NCI-H2029 (cell line): ENCODE measurements at places on chromosomes 12 and 14.
A peak's percentile ranks its signal among the peaks of the same experiment; 100 is the strongest.

DNA sequence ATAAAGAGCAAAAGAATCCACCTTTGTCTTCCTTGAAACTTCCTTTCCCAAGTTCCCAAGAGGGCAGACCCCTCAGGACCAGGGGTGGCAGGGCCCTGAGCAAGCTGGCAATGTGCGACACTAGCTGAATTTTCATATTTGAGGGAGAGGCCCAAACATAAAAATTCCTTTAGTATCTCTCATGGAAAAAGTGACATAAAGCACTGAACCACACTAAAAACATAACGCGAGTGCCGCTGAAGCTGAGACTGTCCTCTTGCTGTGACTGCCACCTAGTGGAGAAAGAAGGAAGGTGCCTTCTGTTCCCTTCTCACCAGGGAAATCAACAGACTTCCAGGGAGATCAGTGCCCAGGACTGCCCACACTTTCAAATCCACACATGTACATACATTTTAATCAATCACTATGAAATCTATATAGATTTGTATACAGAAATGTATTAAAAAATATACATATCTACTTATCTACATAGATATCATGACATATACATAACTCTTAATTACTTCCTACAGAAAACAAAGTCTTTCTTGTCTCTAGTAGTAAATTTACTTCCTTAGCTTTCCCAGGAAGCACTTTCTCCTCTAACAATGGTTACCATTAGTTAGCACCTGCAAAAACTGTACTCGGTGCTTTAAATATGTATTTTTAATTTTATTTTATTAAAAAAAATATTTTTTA lies 53.8 kb downstream of the SSH1 start:
- peak; percentile 70 for DNase-seq

- no peak for DNase-seq
Observed at GRCh38 chr12:28869197-28869596, 279.9 kb upstream of the FAR2 start.

DNA sequence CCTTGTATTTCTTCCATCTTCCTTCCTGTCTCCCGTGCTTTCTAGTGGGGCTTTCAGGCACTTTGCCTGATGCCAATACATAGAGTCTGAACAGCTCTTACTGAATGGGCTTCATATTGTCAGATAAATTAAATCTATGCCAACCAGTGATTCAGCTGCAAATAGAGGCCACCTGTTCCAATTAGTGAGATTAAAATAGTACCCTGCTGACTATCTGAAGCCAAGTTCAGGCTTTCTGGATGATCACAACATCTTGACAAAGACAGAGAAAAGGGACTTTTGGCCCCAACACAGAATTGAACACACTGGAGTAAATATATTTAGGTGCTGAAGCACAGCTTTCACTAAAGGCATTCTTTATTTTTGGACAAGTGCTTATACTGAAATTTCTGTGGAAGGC lies 11.8 kb downstream of the TMCC3 start:
- DNase-seq = no peak

DNA sequence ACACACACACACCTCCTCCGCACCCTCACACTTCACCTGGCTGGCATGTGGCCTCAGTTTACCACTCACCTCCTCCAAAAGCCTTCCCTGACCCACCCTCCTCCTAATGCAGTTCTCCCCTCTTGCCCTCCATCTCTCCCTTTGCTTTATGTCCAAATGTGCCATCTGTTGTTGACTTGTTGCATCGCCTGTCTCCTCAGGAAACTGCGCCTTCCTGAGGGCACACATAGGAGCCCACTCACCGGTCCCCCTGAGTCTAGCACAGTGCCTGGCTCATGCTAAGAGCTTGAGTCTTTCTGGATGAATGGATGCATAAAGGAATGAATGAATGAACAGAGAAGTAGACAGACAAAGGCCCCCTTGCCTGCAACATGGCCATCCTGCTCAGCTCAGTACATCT lies 34.0 kb downstream of the MVK start:
- no peak for DNase-seq

GRCh38 chr12:90520002-90520734 lies 434.8 kb downstream of the CCER1 start:
- no peak for DNase-seq

DNA sequence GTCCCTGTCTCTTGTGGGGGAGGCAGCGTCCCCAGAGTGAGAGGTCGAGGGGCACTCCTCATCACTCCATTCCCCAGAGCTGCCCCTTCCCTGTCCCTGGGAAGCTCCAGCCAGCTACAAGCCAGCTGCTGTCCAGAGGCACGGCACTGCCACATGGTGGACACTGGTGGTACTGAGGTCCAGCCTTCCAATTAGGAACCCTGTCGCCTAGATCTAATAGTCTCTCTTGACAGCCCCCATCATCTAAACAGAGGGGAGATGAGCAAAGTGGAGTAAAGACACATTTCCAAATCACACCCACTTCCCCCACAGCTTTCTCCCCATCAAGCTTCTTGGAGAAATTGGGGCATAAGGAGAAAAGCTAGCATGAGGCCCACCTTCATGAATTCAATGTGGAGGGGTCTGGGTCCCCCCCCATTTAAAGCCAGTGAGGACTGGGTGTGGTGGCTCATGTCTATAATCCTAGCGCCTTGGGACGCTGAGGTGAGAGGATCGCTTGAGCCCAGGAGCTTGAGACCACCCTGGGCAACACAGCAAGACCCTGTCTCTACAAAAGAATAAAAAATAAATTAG lies 2.1 kb upstream of the INHBE start:
- DNase-seq = peak; percentile 45

- peak; percentile 31 for DNase-seq
Observed at GRCh38 chr12:26790645-26790994, 42.4 kb downstream of the ITPR2 start.

DNA sequence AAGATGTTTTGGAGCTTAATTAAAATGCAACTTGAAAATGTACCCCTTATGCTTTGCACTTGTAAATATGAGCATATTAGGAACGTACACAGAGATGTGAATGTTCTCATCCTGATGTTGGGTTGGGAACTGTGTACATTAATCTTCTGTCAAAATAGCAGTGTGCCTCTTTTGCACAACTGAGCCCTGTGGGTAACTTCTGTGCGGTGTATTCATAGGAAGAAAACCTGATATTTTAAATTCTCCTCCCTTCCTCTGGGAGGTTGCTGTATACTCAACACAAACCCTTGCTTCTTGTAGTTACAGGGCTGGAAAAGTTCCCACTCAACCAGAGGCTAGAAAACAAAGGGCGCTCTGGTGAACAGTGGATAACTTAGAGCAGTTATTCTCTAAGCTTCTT lies 18.7 kb downstream of the PTHLH start:
- DNase-seq = no peak

DNA sequence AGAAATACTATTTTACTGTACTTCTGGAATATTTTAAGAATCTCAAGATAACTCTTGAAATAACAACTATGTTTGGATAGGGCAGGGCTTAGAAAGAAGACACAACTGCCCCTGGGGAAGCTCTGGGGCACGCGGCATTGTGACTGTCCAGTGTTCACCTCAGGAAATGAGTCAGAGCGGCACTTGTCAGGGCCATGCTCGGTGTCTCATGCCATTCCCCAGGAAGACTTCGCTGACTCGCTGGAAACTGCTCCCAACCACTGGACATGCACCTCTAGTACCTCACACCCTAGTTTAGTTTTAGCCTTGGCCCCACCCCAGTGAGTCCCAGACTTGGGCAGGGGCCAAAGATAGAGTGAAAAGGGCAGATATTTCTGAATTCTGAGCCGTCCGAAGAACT lies 192.0 kb downstream of the TTC7B start:
- DNase-seq = no peak

DNA sequence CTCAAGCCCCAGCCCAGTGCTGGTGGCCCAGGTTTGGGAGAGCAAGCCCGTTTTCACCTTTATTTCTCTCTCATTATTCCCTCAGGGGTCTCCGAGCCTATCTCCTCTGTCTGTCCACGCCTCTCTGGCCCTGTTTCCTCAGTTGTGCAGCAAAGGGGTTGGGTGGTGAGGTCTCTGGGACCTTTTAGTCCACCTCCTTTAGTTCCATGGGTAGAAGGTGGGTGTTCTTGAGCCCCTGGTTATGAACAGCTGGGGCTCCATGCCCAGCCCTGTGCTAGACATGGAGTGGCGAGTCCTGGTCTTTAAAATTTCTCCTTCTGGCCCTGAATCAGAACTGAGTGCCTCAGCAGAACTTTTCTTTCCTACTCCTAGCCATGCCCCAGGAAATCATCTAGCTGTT lies 1.3 kb upstream of the NGB start:
- DNase-seq = no peak

GRCh38 chr12:89787763-89788162 lies 79.1 kb upstream of the ATP2B1 start:
- DNase-seq = no peak

DNA sequence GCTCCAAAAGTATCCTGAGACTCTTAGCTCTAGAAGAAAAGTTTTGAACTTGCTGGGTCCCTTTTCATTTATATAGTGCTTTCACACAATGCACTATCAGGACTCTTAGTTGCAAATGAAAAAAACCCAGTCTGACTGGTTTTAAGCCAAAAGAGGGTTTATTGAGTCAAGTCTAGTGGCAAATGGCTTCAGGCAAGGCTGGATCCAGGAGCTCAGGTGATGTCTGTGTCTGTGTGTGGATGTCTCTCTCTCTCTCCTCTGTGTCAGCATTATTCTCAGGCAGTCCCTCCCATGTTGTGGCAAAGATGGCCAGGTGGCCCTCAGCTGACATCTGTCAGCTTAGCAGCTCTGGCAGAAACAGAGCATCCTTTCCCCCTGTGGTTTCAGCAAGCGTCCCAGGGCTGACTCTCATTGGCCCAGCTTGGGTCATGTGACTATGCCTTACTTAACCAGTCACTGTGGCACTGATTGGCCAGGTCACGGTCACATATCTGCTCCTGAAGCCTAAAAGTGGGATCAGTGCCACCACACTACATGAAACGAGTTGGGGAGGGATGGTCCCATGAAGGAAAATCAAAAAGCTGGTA lies 6.2 kb downstream of the TMEM120B start:
- DNase-seq = no peak

GRCh38 chr14:55333711-55334485 lies 62.7 kb downstream of the FBXO34 start:
- DNase-seq = no peak

- no peak for DNase-seq
Observed at GRCh38 chr12:40254455-40255085, 29.8 kb downstream of the LRRK2 start.

GRCh38 chr14:20609215-20610001 lies 18.2 kb upstream of the RNASE12 start:
- peak; percentile 79 for DNase-seq

GRCh38 chr12:113196990-113197389 lies 11.5 kb downstream of the RITA1 start:
- DNase-seq = peak; percentile 50

DNA sequence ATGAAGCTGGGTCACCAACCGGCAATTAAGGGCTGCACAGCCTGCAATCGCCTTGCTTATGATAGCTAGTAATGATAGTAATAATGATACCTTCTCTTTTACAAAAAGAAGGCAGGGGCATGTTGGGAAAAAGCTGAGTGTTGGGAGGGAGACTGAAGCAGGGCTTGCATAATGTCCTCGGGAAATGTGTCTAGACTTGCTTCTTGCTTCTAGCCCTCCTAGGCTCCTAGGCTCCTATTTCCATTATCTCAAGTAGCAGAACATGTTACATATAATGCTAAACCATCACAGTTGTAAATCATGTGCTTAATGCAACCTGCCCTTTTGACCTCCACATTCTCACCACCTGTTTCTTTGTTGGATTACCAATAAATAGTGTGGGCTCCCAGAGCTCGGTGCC lies 18.7 kb downstream of the RERGL start:
- no peak for DNase-seq

- DNase-seq = no peak
Observed at GRCh38 chr14:73610687-73611086, 1.6 kb upstream of the ACOT6 start.

DNA sequence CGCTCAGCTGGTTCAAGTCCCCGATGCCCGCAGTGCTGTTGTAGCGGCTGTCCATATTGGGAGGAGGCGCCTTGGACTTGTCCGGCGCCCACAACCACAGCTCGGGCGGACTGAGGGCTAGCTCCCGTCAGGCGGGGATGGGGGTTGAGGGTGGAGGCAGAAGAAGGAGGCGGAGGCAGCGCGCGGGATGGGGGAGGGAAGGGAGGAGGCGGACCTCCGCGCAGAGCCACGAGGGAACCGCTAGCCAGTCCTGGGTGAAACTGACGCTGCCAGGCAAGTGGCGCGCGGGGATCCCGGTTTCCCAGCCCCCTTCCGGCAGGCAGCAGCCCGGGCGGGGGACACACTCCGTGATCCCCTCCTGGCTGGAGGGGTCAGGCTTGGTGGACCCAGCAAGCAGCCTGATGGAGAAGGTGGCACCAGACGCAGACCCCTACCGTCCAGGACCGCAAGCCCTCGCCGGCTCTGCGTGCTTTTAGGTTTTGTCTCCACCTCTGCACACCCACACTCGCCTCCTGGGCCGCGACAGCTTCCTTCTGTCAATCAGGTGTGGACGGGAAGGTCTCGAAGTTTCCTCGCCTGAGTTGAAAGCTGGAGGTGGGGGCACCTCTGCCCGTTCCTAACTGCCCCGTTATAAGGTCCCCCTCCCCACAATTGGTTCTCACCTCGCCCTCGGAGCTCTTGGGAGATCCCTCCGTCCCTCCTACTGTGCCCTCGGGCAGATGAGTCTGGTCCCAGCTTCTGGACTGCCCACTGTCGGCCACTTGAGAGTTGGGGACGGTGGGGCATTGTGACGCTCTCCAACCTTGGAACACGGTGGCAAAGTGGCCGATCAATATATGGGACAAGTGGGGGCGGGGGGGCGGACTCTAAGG lies at the start of gene CPNE8:
TSS of gene CPNE8 (minus strand) at position 112 of the 872 bp plus-strand sequence. CDS start at position 55, 57 bp downstream.
- no peak for DNase-seq

GRCh38 chr12:32272465-32272864 lies 126.9 kb upstream of the FGD4 start:
- DNase-seq = no peak

DNA sequence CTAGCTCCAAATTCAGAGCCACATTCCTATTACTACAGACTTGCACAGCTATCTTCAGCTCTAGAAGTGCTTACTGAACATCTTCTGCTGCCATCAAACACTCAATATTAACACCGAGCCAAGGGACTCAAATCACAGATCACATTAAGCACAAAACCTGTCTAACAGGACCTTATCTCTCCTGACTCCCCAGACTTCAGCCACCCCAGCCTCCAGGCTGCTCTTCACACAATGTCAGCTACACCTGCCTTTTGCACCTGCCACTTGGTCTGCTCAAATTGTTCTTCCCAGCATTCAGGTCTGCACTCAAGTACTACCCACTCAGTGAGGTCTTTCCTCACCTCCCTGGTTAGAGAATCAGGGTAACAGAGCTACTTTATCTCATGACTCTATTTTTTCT lies 57.1 kb downstream of the GALC start:
- peak; percentile 5 for DNase-seq
